ENCODE measurements at places on chromosomes 2 and 18.

DNA sequence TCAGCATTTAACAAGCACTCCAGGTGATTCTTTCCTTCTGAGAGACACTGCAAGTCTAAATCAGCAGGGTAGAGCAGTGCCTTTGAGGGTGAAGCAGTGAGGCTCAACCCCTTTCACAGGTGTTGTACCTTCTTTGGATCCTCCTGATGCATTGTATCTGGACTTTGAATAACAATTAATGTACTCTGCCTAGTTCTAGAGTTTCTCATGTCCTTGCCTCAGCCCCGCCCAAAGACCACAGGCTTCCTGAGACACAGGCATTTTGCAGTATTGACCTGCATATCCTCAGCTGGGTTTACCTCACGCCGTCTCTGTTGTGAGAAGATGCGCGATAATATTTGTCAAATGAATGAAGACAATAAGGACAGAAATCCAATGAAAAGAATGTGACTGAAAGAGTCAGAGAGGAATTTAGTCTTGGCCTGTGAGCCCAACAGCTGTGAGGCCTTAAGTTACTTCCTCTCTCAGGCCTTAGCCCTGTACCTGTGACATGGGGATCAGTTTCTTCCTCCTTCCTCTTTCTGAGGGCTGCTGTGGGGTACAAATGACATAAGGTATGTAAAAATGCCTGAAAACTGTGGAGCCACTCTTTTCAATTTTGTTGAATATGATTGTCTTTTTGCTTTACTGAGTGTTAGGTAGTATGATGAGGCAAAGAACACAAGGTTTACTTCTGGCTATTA lies 43.7 kb downstream of the WIPF1 start:
- no peak for DNase-seq

DNA sequence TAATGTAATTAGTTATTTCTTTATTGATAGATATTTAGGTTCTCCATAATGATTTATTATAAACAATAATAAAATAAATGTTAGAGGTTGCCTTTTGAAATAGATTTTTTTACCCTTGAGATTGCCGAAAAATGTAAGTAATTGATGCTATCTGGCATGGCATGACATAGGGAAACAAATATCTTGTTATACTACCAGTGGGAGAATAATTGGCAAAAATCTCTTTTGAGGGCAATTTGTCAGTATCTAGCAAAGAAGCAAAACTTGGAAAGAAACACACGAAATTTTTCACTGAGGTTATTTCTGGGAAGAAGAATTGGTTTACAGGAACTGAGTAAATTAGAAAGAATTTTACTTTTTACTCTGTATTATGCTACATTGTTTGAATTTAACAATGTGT lies 547.2 kb upstream of the SETBP1 start:
- no peak for DNase-seq

DNA sequence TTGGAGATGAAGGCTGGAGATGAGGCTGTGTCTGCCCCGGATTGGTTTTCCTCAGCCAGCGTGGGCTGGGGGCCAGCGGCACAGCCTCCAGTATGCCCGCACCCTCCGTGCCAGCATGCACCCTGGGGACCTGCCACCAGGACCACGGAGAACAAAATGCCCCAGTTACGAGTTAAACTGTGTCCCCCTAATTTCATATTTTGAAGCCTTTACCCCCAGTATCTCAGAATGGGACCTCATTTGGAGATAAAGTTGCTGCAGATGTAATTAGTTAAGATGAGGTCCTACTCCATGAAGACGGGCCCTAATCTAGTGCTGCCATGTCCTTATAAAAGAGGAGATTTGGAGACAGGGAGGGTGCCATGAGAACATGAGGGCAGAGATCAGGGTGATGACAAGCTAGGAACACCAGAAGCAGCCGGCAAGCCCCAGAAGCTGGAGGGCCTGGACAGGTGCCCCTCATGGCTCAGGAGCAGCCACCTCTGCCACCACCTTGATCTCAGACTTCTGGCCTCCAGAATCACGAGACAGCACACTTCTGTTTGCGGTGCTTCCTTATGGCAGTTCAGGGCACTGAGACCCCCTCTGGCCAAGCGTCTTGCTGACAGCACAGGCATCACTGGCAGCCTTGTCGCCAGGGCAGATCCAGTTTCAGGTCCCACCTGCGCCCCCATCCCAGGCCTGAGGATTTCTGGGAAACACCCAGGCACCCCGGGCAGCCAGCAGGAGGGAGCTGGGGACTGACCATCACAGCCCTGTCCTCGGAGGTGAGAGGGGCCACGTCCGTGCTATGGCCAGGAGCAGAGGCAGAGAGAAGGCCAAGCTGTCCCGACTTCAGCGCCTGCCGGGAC lies 29.4 kb downstream of the KIF1A start:
- no peak for DNase-seq

DNA sequence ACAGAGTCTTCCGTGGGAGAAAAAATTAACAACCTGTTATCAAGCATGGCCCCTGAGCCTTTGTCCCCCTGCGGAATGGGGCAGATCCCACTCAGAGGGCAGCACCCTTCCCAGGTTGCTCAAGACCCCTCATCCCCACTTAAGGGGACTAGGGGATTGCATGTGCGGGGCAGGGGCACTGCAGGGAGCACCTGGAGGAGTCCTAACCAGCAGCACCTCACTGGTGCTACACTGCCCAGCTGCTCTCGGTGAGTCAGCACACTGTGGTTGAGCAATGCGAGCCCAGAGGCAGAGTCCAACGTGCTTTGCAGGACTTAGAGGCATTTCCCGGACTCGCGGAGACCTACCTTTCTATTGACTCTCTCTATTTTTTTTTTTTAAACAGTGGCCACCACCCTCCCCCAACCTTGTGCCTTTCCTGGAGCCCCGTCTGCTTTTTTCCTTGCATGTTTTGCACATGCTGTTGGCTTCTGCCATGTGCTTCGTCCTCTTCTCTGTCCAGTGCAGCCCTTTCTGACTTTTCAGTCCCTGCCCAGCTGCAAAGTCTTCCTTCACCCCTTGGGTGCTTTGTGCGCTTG lies 74.0 kb downstream of the IL1R2 start:
- no peak for DNase-seq

DNA sequence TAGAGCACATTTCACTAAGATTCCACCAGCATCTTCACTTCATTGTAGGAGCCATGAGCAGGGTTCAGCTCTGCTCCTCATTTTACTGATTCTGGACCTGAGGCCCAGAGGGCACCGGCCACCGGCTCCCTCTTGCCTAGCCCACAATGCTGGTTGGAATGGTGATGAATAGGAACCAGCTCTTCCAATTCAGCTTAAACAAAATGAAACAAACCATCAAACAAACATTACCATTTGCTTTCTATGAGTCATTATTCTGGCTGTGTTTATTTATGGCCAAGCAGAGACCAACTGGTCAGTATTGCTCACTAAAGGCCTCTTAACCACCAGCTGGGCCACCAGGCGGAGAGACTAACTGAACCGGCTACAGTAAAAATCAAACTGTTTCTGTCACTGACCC lies 176.7 kb downstream of the MTX2 start:
- no peak for DNase-seq

DNA sequence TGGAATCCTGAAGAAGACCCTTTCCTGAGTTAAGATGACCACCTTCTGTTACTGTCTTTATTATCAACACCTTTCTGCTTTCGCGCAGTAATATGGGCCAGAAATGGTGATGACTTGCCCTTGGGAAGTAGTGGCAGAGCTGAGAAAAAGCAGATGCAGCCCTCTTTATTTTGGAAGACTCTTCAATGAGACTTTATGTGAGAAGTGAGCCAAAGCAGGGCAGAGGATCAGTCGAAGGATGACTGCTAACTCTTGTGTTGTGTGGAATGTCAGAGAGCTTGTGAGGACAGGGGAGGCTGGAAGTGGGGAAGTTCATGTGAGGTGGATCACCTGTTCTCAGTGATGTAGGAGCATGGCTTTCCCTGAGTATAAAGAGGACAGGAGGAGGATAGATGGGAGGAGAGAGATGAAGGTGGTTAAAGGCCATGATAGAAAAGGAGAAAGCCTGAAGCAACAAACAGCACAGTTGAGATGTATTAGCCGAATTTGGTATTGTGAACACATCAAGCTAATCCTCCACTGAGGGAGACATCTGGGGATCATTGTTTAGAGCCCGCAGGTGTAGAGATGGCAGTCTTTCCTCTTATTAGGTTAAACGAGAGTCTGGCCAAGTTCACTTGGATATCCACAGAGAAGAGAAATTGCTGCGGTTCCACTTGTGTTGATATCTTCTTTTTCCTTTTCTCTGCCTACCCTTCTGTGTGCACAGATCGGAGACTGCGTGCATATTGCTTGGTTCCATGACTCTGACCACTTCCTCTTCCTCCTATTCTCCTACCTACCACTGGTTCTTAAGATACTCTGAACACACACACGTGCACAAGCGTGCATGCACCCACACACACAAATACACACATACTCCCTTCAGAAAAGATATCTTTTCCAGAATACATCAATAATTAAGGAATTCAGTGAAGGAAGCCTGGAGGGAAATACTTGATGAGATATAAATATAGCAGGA lies 67.4 kb downstream of the SLC9A2 start:
- DNase-seq, result no peak

GRCh38 chr18:3441290-3441689 lies 8.7 kb upstream of the TGIF1 start:
- DNase-seq, result peak; percentile 6

GRCh38 chr2:108620656-108621055 lies 86.4 kb downstream of the LIMS1 start:
- DNase-seq, result no peak
